AML-193 (cell line): ENCODE measurements at places on chromosomes 1 and 21.

- DNase-seq, result no peak
Observed at GRCh38 chr1:14930247-14930965, 223.1 kb upstream of the TMEM51 start.

GRCh38 chr21:44364151-44365053, 11.0 kb downstream of the TRPM2 start:
- no peak for DNase-seq

GRCh38 chr1:112322983-112323678, 72.9 kb upstream of the CTTNBP2NL start:
- no peak for DNase-seq

- peak; percentile 64 for DNase-seq
Observed at GRCh38 chr1:173870252-173871075, 2.3 kb downstream of the ZBTB37 start.

GRCh38 chr1:176904057-176904751, 260.3 kb downstream of the ASTN1 start:
- DNase-seq, result no peak

GRCh38 chr1:240001177-240001740, 90.4 kb upstream of the FMN2 start:
- no peak for DNase-seq
